HuH-7 (cell line): ENCODE measurements at places on chromosomes 7 and 10.
A peak's percentile ranks its signal among the peaks of the same experiment; 100 is the strongest.

- no peak for DNase-seq
Observed at GRCh38 chr10:99551158-99551557, 18.4 kb downstream of the NKX2-3 start.

DNA sequence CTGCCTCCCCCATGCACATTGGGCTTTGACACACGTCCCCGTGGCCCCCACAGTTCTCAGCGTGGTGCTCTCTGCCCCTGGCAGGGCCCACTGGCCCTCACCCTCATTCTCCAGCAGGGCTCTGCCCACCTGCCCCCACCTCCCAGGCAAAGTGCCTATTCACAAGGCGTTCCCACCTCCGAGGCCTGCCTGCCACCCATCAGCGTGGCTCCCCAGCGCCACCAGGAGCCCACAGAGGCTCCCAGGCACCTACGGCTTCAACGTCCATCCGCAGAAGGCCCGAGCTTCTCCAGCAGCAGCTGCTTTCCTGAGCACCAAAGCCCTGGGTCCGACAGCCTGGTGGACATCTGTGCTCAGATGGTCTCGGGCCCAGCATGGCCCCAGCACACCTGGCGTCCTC lies 211.8 kb upstream of the PPP2R2D start:
- DNase-seq = peak; percentile 19

GRCh38 chr10:10499839-10500238 lies 517.8 kb upstream of the CELF2 start:
- no peak for DNase-seq

- no peak for DNase-seq
Observed at GRCh38 chr10:71372882-71373495, 23.7 kb upstream of the CDH23 start.

DNA sequence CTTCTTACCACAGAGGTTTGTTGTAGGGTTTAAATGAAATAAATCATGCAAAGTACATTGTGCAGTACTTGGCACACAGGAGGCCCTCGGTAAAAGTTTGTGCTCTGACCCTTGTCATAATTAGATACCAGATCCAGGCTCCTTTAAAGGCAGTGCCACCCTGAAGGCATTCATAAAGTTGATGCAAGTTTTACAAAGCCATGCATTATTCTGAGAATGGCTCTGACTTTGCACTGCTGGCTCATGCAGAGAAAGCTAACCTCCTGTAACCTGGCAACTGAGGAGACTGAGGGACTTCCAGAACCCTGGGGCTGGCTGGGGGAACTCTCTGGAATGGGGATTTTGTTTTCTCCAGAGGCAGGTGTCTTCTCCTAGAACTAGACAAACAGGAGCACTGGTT lies 570.9 kb downstream of the CCSER2 start:
- no peak for DNase-seq

DNA sequence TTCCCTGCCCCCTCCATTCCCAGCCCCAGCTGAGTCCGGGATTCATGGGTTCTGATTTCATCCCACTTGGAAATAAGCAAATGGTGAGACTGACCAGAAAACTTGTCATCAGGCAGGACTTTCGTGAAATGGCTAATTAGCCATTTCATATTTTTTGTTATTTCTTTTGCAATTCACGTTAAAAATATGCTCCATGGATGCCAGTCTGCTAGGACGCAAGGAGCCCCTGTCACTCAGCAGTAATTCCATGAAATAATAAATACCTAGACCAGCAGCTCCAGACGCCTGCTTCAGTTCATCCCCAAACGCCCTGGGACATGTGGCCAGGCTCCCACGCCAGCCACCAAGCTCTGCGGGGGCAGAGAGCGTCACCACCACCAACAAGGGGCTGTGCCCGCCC lies 111.0 kb downstream of the TRIL start:
- no peak for DNase-seq

GRCh38 chr10:113948048-113948447 lies 93.6 kb downstream of the NHLRC2 start:
- DNase-seq = no peak

DNA sequence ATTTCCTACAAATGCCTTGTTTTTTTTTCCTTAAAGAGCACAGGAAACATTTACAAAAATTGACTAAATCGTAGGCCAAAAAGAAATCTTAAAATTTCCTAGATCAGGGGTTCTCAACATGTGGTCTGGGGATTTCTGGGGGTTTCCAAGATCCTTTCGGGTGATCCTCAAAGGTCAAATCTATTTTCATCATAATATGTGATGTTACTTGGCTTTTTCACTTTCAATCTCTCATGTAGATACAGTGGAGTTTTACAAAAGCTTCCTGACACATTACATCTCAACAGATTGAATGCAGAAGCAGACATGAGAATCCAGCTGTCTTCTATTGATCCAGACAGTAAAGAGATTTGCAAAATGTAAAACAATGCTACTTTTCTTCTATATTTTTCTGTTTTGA lies 497.3 kb downstream of the INHBA start:
- DNase-seq = no peak

DNA sequence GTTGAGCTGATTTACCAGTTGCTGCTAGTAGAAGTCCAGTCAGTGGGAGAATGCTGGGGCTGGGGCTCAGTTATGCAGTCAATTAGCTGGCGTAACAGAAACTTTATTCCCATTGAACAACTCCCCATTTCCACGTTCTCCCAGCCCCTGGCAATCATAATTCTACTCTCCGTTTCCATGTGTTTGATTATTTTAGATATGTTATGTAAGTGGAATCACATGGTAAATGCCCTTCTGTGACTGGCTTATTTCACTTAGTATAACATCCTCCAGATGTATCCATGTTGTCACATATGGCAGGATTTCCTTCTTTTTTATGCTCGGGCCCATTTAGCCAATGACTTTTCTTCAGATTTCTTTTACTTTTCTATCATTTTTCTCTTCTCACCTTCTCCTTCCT lies 61.1 kb upstream of the EXOC4 start:
- DNase-seq = no peak

- DNase-seq = no peak
Observed at GRCh38 chr10:82041018-82041417, 166.0 kb downstream of the NRG3 start.

GRCh38 chr10:4051011-4051640 lies 266.1 kb upstream of the KLF6 start:
- no peak for DNase-seq

- DNase-seq = peak; percentile 34
Observed at GRCh38 chr7:148883266-148884048, 634 bp downstream of the EZH2 start.

DNA sequence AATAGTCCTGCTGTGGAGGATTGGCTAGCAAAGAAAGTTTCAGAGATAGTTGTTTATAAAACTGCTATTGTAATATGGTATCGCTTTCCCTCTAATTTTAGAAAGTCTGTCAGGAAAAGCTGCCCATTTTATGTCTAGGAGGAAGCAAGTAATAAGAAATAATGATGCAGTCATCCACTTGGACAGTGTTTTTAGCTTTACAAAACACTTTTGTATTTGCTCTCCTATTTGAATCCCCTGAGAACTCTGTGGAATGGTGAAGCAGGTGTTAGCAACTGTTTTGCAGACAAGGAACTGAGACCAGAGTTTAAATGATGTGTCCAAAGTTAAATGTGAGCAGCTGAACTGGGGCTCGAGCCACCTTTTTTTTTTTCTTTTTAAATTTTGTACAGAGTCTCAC lies 455.8 kb downstream of the XPNPEP1 start:
- DNase-seq = no peak

- no peak for DNase-seq
Observed at GRCh38 chr10:16001581-16001980, 141.3 kb upstream of the MINDY3 start.

DNA sequence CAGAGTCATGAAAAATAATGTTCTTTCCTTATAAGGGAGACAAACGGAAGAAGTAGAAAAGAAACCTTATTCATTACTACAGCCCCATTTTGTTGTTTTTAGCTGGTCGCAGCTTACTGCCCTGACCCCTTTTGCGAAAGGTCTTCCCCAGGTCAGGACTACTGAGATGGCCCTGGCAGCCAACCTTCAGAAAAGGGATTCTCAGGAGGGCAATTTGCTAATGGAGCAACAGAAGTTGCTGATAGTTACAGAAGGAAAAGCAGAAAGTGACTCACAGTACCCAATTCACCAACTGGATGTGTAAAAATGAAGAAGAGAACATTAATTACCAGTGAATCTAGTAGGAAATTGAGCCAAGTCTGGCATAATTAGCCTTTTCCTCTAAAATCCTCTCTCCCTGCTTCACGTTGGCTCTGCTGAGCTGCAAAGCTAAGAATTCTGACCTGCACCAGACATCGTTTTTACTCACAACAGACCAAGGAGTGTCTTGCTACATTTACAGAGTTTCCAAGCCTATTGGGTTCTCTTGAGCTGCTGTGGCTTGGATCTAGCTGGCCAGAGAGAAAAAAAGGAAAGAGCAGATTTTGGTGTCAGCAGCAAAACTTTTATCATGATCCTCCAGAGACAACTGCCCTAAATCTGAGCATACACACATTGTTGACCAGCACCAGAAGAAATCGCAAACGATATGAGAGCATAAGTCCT lies 499.9 kb upstream of the FZD8 start:
- DNase-seq = no peak

DNA sequence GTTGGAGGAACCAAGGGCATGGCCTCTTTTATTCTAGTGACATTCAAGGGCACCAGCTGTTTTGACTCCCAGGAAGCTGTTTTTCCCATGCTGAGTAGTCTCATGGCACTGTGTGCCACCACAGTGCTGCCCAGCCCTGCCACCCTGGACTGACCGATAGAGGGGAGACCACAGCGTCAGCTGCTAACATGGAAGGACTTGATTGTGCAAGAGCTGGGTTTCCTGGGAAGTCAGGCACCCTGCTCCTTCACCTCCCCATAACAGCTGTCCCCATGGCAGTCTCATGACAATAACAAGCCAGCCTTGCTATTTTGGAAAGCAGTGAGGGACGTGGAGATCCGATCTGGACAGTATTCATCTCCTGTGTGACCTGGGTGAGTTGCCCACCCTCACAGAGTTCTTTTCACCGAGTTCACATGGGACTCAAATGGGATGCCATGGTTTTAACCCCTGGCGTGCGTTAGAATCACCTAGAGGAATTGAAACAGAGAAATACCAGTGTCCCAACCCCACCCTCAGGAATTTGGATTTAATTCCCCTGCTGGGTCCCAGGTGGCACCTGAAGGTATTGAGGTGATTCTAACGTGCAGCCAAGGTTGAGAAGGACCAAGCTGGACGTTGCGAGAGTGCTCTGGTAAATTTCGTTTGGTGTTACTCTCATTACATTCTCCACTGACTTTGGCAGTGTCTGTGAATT lies 174.8 kb downstream of the CELF2 start:
- DNase-seq = no peak
